NCI-H345 (cell line): ENCODE measurements at places on chromosomes 6 and 20.

GRCh38 chr20:59120919-59121318 is 42.7 kb upstream of the ZNF831 start:
- no peak for DNase-seq

GRCh38 chr6:91063362-91063761 is 476.5 kb upstream of the MAP3K7 start:
- no peak for DNase-seq

GRCh38 chr6:35475573-35475972 is 7.4 kb downstream of the RPL10A start:
- no peak for DNase-seq

GRCh38 chr6:169251822-169252504 is 1.7 kb downstream of the THBS2 start:
- no peak for DNase-seq

DNA sequence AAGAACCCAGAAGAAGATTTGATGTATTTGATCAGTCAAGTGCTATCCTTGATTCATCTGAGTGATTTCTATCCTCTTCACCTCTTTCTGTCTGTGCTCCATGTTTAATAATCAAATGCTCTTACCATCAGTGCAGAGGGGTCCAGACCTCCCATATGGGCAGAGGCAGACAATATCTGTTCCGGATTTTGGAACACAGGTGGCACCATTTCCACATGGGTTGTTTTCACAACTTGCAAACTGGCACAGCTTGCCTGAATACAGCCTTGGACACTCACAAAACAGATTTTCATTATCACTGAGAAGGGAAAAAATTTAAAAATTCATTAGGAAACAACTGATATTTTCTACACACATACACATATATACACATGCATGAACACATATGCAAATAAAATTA is 228.5 kb downstream of the PHF3 start:
- DNase-seq: no peak

- no peak for DNase-seq
Measured at GRCh38 chr6:140083375-140083774, 708.9 kb upstream of the CITED2 start.

GRCh38 chr6:51972659-51973058 is 114.8 kb downstream of the PKHD1 start:
- no peak for DNase-seq

DNA sequence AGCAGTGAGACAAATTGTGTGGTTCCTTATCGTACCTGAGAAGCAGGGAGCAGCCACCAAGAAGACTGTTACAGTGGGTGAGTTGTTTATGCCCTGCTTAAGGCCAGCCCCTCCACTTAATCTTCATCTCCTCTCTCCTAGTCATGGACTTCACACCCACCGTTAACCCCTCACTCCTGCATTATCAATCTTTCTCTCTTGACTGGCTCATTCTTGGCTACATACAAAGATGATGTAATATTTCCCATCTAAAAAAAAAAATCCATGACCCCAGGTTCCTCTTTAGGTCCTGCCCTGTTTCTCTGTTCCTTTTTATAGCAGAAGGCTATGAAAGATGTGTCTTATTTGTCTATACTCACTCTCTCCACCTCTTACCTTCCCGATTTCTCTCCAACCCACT is 72.4 kb downstream of the SHLD1 start:
- DNase-seq: no peak

DNA sequence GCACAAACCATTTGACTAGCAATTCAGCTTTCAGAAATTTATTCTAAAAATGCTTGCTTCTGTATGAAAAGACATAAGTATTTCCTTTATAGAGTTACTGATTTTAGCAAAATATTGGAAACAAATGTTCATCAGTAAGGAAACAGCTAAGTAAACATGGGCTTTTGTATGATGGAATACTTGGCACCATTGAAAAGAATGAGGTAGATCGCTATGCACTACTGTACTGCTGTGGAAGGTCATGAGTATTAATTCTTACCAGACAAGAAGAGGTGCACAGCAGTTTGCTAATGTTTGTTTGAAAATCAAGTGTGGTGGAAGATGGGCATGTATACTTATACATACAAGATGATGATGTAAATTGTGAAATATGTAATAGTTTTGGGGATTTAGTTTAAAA is 73.0 kb downstream of the FARS2 start:
- DNase-seq: no peak

DNA sequence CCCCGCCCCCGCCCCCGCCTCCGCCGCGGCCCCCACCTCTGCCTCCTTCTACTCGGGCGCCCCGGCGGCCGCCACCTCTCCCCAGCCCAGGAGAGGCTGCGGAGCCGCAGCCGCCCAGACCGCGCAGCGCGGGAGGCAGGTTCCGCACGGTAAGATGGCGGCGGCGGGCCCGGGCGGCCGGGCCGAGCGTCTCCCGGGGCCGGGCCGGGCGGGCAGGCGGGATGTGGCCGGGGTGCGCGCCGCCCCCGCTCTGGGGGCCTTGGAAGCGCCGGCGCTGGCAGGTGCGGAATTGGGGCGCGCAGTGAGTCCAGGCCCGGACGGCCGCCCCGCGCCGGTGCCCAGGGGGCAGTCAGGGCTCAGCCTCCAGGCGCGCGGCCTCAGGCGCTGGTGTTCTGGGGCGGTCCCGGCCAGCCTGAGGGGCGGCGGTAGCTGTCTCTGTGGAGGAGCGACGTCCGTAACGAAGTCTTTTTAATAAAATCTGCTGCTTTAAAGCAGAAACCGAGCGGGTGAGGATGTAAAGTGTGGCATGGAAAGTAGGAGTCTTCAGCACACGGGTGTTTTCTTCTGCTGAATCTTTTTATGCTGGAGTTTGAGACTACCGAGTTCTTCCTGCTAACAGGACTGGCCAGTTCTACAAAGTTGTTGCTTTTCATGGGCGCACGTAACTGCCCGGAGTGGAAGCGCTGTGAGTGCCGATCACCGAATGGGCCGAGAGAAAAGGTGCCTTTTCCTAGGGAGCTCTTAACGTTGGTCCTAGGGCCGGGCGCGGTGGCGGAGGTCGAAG is at the start of gene GID8:
Gene GID8 (plus strand): TSS at position 43 of the 784 bp plus-strand sequence. CDS start 3,356 bp downstream, outside the sequence.
- DNase-seq: no peak

DNA sequence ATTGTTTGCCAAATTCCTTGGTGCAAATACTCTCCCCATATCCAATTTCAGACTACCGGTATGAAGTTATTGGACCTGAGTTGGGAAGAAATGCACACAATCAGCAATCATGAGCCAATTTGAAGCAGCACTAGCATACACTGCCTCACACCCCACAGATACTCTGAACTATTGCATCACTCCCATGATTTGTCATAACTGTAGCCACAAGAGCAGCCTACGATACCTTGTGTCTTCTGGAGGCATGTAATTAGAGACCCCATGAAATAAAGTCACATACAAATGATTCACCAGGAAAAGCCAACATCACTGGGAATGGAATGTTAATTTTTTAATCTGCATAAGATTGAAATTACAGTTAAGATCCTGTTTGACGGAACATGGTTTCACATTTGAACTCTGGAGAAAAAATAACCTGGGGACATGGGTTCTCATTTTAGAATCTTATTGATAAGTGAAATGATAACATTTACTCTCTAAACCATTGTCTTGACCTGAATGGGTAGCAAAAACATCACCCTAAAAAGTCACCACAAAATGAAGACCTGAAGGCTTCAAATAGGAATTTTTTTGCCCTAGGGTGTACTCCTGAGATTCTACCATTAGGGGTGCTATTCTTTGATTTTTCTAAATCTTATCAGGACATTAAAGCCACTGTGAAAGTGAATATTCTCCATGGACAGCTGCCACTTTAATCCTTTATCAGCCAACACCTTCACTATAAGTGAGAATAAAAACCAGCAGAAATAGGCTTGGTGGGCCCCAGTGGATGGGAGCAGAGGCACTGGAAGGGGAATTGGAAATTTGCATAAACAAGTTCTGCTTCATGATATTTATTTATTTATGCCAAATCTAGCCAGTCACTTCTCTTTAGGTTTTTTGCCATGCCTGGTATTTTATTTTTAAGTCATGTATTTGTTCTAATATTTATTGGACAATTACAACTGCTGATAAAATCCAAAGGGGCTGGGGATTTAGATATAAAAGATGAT is 34.5 kb upstream of the HBS1L start:
- no peak for DNase-seq

GRCh38 chr6:52388790-52389189 is 26.8 kb downstream of the PAQR8 start:
- DNase-seq: peak; percentile 16

DNA sequence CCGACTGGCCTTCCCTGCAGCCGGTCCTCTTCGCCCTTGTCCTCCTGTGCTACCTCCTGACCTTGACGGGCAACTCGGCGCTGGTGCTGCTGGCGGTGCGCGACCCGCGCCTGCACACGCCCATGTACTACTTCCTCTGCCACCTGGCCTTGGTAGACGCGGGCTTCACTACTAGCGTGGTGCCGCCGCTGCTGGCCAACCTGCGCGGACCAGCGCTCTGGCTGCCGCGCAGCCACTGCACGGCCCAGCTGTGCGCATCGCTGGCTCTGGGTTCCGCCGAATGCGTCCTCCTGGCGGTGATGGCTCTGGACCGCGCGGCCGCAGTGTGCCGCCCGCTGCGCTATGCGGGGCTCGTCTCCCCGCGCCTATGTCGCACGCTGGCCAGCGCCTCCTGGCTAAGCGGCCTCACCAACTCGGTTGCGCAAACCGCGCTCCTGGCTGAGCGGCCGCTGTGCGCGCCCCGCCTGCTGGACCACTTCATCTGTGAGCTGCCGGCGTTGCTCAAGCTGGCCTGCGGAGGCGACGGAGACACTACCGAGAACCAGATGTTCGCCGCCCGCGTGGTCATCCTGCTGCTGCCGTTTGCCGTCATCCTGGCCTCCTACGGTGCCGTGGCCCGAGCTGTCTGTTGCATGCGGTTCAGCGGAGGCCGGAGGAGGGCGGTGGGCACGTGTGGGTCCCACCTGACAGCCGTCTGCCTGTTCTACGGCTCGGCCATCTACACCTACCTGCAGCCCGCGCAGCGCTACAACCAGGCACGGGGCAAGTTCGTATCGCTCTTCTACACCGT is 6.1 kb downstream of the UBD start:
- no peak for DNase-seq

DNA sequence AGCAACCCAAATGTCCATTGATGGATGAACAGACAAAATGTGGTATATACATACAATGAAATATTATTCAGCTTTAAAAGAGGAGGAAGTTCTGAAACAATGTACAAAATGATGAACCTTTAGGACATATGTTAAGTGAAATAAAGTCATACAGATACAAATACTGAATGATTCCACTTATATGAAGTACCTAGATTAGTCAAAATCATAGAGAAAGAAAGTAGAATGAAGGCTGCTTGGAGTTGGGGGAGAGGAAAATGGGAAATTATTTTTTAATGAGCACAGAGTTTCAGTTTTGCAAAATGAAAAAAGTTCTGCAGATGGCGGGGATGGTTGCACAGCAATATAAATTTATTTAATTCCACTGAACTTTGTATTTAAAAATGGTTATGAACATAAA is 12.4 kb downstream of the COL19A1 start:
- DNase-seq: no peak

DNA sequence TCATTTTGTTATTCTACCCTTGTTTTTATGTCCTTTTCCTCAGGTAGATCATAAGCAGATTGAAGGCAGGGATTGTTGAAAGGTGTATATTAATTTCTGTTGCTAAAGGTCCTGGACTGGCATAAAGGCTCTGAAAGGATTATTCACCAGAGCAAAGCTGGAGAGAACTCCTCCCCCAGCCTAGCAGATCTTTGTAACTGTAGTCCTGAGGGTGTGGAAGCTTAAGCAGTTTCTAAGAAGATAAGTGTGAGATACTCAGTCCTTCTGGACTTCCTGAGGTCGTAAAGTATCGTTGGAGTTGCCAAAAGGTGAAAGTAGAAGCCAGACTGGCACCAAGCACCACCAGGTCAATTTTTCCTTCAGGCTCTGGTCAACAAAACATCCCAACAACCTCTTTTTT is 24.2 kb downstream of the CGA start:
- no peak for DNase-seq

- peak; percentile 27 for DNase-seq
Measured at GRCh38 chr6:167721291-167721690, 105.4 kb upstream of the AFDN start.

DNA sequence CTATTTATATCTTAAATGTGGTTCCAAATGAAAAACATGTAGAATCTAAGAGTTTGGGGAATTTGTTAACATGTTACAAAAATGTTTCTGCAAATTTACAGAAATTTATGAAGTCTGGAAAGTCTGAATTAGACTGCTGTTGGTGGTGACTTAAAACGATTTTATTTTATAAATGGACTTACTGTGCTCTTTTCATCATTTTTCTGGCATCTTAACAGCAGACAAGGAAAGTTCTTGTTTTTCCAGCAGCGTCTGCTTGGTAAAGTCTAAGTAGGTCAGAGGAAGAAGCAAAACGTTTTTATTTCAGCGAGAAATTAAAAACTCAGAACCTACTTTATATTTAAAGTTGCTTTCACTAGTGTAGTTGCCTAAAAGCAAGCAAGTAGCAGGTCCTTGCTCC is 48.6 kb upstream of the COL9A1 start:
- DNase-seq: no peak

- no peak for DNase-seq
Measured at GRCh38 chr20:55778796-55779195, 226.5 kb downstream of the CBLN4 start.

- DNase-seq: no peak
Measured at GRCh38 chr6:24214984-24215383, 89.0 kb downstream of the NRSN1 start.

GRCh38 chr20:7214081-7214740 is 446.7 kb downstream of the BMP2 start:
- no peak for DNase-seq

DNA sequence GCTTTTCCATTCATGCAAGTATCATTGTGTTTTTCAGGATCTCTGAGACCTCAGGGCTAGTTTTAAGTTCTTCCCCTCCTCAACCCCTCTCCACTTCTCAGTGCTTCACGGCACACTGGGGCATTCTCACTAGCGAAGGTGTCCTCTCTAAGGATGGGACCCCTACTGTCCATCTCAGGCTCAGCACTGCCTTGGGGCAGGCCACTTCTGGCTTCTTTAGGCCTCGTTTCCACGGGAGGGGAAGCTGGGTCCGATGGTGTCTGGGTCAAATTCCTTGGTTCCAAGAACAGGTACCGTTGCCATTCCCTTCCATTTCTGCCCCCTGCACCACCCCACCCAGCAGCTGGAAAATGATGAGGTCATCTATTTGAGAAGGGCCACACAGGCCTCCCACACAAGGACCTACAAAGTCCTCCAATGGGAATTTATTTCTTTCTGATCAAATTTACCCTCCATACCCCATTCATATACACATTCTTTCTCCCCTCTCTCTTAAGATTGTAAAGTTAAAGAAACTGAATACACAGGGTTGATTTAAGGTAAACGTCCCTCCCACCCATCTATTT is 17.2 kb downstream of the GNAS start:
- DNase-seq: no peak

DNA sequence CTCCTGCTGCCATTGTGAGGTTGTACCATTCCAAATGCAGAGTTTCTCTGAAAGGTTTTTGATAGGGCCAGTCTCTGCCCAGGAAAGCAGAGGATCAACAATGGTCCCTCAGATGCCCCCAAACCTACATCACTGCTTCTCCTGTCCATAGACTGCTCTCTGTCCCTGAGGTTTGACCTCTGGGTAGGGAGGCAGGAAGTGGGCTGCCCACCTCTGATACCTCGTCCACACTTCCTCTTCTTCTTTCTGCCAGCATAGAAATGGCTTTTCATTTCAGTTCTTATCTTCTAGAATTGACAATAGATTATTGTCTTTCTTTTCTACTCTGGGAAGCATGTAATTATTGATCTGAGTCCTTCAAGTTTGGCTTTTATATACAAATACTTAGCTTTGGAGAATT is 170.6 kb downstream of the TRMT11 start:
- no peak for DNase-seq

- no peak for DNase-seq
Measured at GRCh38 chr6:106182455-106182854, 96.3 kb downstream of the PRDM1 start.
